ENCODE measurements at places on chromosomes 5 and 9. TPM values are rescaled to one million over a fixed set of nuclear protein-coding genes. Genes with fewer than 3 reads are reported as not detected.

- DNase-seq, result no peak
Observed at GRCh38 chr5:138022912-138023311, 10.0 kb downstream of the FAM13B start.

GRCh38 chr5:154194345-154195329 lies 4.1 kb downstream of the GALNT10 start:
- DNase-seq, result no peak

GRCh38 chr9:89508951-89509615 lies 11.2 kb upstream of the SEMA4D start:
- no peak for DNase-seq

- peak; percentile 23 for DNase-seq
Observed at GRCh38 chr5:153147891-153148623, 342.4 kb upstream of the GRIA1 start.

Gene GPR151
- not detected for total RNA-seq

Gene NFIB
- 9.1 TPM for total RNA-seq

Gene PFN3
- not detected for total RNA-seq

Gene KCTD16
- 0.12 TPM for total RNA-seq

Gene ZCCHC7
- total RNA-seq, result 14.7 TPM

Gene NXNL2
- total RNA-seq, result 1.1 TPM

Measured in RPMI7951 (cell line).